ENCODE measurements at places on chromosomes 1 and 21.

- DNase-seq, result no peak
Observed at GRCh38 chr1:32099426-32099825, 8.4 kb upstream of the KPNA6 start.

DNA sequence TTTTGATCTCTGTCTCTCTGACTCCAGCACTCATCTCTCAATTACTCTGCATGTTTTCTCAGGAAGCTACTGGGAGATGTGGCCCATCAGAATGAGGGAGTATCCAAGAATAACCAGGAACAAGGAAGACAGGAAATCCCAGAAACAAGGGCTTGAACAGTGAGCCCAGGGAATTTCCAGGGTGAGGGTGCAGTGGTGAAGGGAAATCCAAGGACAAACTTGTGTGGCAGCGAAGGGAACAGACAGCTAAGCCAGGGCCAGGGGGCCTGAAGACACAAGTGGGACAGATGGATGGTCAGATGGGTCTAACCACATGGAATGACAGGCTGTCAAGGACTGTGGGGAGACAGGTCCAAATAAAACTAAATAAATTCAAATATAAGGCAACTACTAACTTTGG, 121.8 kb upstream of the ERRFI1 start:
- no peak for DNase-seq

- no peak for DNase-seq
Observed at GRCh38 chr1:197825541-197825940, 50.3 kb upstream of the DENND1B start.

DNA sequence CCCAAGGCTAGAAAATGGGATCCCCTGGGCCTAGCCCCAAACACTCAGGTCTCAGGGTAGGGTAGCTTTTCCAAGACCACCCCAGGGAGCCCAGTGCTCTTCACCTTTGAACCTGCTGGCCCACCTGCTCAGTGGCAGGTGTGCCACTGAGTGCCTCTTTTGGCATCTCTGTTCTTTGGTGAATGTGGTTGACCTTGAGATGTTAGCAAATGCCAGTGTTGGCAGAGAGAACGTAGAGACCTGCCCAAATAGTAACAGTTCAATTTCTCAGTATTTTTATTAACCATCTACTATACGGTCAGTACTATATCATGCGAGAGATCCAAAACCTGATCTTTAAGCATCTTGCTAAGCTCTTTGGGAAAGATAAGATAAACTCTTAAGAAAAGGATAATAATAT, 128.2 kb downstream of the PEX14 start:
- no peak for DNase-seq

DNA sequence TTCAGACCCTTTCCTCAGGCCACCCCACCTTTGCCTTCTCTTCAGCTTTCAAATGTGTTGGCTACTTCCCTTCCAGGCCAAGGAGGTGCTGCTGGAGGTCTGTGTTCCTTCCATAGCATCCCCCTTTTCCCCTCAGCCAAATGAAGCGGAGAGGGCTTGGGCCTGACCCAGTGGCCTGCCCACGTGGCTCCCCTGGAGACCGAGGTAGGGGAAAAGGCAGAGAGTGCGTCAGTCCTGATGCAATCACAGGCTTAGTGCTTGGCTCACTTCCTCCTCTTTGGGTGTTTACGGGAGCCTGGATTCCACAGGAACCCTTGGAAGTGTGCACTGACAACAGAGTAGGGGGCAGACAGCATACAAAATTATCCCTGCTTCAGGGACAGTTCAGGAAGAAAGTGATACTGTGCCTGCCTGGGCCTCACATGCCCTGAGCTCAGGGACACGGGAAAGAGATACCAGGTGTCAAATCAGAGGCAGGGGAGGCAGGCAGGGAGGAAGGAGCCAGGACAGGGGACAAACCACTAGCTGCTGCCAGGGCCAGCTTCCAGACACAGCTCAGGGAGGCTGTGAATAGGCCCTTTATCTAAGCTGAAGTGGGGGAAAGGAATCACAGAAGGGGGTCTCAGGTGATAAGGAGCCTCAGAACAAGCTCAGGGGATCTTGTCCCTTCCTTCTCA, 16.6 kb upstream of the PTP4A2 start:
- peak; percentile 93 for DNase-seq

- DNase-seq, result no peak
Observed at GRCh38 chr1:206492589-206492988, 14.7 kb upstream of the RASSF5 start.

DNA sequence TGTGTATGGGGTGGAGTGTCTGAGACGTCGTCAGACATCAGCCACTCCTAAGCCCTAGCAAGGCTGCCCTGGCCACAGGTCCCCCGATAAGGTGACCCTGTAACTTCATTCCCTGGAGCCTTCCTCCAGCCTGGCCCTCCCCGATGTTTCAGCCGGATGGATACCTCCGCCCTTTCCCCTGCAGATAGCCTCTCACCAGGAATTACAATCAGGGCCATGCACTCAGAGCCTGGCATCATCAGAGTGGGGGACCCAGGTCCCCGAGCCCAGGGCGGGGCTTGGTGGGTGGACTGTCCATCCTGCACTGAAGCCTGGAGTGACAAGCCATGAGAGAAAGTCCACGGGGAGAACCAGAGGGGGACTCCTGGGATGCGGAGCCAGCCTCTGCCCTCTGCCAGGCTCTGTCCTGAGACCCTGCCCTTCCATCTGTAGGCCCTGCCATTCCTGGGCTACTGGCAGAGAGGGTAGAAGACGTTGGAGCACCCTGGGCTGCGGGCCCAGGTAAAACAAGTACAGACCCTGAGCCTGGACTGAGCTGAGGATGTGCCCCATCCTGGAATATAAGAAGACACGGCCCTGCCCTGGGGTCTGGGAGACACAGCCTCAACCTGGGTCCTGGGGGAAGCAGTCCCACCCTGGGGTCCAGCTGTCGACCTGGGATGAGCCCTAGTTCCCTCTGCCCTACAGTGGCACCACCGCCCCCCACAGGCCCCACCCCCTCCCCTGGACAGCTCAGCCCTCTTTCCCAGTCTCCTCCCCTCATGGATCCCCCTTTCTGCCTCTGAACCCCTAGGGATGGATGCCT, 16.8 kb upstream of the ARF1 start:
- DNase-seq, result no peak

DNA sequence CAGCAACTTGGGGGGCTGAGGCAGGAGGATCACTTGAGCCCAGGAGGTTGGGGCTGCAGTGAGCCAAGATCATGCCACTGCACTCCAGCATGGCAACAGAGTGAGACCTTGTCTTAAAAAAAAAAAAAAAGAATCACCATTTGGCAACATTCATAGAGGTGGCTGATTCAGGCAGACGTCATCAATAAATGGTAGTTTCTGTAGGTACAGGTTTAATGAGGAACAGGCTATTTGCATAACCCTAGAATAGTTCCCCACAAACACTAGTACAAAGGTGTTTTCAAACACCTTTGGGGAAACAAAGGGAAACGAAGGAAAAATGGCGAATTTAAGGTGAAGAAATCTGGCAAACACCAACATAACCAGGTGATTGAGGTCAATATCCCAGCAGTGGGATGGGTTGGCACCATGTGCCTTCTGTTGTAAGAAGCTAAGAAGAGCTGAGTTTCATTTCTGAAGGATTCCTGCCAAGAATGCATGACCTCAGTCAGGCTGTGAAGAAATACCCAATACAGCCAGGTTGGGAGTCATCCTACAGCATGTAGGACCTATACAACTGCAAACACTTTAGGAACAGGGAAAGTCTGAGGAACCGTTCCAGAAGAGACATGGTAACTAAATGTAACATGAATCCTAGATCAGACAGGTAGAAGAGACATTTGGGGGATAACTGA, 5.6 kb downstream of the LPAR3 start:
- DNase-seq, result no peak
